GM12891 (cell line): ENCODE measurements at places on chromosomes 16 and 17.

- no peak for DNase-seq
Measured at GRCh38 chr17:49691086-49691676, 13.3 kb upstream of the SPOP start.

GRCh38 chr16:84495506-84495905 is 9.0 kb downstream of the MEAK7 start:
- no peak for DNase-seq

DNA sequence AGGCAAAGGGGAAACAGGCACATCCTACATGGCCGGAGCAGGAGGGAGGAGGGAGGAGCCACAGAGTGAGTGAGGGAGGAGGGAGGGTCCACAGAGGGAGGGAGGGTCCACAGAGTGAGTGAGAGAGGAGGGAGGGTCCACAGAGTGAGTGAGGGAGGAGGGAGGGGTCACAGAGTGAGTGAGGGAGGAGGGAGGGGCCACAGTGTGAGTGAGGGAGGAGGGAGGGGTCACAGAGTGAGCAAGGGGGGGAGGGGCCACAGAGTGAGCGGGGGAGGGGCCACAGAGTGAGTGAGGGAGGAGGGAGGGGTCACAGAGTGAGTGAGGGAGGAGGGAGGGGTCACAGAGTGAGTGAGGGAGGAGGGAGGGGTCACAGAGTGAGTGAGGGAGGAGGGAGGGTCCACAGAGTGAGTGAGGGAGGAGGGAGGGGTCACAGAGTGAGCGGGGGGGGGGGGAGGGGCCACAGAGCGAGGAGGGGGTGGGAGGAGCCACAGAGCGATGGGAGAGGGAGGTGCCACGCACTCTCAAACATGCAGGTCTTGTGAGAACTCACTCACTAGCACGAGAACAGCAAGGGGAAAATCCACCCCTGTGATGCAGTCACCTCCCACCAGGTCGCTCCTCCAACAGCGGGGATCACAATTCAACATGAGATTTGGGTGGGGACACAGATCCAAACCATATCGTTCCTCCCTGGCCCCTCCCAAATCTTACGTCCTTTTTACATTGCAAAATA is 24.3 kb upstream of the CDH15 start:
- DNase-seq = no peak

GRCh38 chr16:70610273-70611223 is 35.8 kb upstream of the IL34 start:
- DNase-seq = no peak

DNA sequence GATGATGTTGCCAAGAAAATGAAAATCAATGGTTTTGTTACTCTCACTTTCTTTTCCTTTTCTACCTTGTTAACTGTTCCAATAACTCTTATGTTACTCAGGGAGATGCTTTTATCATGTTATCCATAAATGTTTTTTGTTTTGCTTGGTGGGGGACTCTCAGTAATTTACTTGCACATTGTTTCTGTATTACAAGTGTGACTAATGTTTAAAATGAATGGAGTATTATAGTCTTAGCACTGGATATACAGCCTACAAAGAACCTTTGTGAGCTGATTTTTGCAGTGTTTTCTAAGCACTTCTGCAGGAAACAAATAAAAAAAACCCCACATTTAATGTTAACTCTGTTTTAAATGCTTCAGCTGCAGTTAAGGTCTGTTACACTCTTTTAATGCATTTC is 12.1 kb downstream of the VMP1 start:
- DNase-seq = no peak

DNA sequence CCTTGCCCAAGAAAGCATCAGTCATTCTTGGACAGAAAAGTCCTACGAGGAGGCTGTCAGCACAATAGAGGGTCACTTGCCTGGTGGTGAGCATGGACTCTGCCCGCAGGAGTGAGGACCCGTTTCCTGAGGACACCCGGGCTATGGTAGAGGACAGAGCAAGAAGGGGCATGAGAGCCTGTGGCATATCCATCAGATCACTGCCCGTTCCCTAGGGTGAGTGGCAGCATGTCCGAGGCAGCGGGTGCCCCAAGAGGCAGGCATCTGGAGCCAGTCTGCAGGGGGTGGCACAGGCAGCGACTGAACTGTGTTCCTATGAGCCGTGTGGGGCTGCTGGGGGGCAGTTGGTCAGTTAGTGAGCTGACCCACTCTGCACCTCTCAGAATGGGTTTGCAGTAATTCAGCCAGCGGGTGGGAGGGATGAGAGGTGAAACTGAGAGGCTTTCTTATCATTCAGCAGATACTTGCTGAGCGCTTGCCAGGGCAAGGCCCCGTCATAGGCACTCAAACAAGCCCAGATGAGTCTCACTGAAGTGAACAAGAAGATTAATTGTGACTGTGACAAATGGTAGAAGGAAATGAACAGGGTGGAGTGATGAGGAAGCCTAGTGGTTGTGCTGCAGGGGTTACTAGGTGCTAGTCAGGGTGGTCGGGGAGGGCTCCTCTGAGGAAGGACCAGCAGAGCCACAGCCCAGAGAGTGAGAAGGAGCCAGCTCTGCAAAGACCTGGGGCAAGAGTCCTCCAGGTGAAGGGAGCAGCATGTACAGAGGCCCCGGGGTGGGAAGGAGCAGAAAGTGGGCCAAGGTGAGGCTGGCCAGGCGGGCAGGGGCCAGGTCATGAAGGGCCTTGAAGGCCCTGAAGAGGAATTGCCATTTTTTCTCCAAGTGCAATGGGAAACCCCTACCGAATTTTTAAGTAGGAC is 87.9 kb downstream of the CLEC16A start:
- DNase-seq = no peak

- DNase-seq = no peak
Measured at GRCh38 chr17:48283411-48283810, 146.6 kb downstream of the SKAP1 start.

DNA sequence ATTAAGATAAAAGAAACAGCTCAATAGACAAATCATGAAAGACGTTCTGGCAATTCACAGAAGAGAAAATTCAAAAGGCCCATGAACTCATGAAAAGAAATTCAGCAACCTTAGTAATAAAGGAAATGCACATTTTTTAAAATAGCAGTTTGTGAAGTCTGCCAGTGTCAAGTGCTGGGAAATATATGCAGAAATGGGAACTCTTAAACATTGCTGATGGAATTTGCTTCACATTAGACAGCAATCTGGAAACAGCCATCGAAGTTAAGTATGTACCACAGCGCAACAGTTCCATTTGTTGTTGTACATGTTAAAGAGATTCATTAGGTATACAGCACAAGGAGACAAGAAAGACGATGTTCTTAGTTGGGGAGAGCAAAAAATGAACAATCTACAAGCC is 319.4 kb upstream of the SALL1 start:
- DNase-seq = no peak

DNA sequence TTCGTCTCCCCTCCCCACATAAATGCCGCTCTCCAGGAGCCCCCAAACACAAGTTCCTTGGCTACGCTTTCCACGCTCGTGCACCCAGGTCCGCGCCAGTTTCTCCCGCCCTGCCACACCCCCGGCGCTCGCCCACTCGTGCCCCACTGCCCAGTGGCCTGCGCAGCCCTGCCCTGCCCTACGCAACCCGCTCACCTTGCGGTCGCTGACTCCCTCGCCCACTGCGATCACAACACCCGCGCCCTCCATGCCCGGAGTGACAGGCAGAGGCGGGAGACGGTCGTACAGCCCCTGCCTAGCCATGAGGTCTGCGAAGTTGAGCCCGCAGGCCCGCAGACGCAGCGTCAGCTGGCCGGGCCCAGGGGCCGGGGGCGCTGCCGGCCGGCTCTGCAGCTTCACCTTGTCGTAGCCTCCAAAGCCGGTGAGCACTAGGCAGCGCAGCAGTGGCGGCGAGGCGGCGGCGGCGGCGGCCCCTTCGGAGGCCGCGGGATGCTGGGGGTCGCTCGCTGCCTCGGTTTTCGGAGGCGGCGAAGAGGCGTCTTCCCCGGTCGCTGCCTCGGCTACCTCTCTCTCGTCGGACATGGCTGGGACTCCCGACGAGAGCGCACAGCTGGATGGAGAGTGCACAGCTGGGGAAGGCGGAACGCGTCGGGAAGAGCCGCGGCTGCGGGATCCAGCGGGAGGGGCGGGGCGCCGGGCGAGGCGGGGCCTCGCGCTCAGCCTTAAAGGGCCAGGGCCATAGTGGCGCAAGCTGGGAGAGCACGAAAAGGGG is at the start of gene VAT1:
Gene VAT1, minus strand, starts transcription at position 645 of the 772 bp plus-strand sequence. Its CDS starts 63 bp downstream, at position 582.
- peak; percentile 68 for DNase-seq

DNA sequence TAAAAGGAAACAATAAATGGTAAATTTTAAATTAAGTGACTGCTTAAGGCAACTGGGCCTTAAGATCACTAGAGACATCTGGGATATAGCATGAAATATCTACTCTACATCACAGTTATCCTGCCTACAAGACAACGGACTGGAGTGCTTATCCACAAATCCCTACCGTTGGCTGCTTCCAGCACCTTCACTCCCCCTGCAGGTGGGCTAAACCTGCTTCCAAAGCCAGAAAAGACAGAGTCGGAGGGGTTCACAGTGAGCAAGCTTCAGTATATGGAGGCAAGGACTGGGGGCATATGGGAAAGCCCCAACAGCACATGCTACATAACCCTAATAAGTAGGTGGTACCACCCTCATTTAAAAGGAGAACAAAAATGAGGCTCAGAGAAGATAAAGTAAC is 45.3 kb downstream of the GRIN2A start:
- DNase-seq = no peak

DNA sequence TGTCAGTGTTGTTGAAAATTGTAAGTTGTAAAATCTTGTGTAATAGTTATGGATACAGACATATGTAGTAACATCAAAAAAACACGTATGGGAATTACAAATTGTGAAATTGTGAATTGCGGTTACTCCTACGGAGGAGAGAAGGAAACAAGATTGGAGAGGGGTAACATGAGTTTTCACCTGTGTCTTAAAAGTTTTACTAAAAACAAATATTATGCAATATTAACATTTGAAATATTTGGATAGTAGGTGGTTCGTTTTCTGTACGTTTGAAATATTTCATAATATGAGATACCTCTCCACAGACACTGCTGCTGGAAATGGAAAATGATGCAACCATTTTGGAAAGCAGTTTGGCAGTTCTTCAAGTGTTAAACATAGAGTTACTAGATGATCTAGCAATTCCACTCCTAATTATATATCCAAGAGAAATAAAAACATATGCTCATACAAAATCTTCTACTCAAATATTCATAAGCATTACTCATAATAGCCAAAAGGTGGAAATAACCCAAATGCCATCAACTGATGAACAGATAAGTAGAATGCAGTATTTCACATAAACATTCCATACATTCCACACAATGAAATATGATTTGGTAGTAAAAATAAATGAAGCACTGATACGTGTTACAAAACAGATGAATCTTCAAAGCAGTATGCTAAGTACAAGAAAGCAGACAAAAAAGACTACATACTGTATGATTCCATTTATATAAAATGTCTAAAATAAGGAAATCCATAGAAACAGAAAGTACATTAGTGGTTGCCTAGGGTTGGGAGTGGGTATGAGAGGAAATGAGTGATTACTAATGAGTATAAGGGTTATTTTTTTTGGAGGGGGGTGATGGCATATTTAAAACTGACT is 40.7 kb upstream of the ABCA10 start:
- no peak for DNase-seq

- DNase-seq = no peak
Measured at GRCh38 chr17:979212-979538, 401 bp downstream of the NXN start.

DNA sequence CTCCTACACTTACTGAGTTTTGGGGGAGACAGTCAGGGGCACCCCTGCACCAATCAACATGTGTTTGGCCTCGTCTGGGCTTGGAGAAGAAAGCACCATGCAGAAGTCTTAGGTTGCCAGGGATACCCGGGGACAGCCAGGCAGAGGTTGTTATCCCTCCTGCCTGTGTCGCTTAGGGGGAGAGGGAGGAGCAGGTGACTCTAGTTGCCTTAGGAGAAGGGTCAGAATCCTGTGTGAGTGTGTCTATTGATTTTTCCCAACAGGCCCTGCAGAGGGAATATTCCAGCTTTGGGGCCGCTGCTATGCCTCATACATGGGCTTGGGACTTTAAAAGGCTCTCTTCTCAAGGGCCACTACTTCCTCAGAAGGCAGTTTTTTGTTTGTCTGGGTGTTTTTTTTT is 89.1 kb downstream of the RGS9 start:
- no peak for DNase-seq

DNA sequence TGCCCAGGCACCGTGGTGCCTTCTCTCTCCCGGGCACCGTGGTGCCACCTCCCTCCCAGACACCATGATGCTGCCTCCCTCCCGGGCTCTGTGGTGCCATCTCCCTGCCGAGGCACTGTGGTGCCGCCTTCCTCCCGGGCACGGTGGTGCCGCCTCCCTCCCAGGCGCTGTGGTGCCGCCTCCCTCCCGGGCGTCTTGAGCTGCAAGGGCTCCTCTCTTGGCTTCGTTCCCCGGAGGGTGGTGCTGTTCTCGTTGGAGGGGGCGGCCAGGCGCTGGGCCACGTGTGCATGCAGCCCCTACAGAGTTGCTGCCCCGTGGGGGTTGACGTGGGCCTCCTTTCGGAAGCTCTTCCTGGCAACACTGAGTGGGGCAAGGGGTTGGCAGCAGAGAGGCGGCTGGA is 8.2 kb downstream of the CENPX start:
- no peak for DNase-seq

GRCh38 chr16:47905771-47906170 is 250.0 kb downstream of the ABCC12 start:
- DNase-seq = no peak
